ENCODE measurements at places on chromosomes 11 and 22. TPM values are rescaled to one million over a fixed set of nuclear protein-coding genes. Genes with fewer than 3 reads are reported as not detected.

DTX4 gene
- 0.06 TPM for polyA plus RNA-seq

LRRC75B gene
- polyA plus RNA-seq = 22.0 TPM

SCN3B gene
- 0.72 TPM for polyA plus RNA-seq

HIC2 gene
- 1.9 TPM for polyA plus RNA-seq

SHANK3 gene
- 26.1 TPM for polyA plus RNA-seq

CFAP68 gene
- polyA plus RNA-seq = 10.6 TPM

MS4A6A gene
- 5.0 TPM for polyA plus RNA-seq

C22orf42 gene
- polyA plus RNA-seq = not detected

ST14 gene
- polyA plus RNA-seq = 0.08 TPM

PNPLA5 gene
- polyA plus RNA-seq = not detected

CD3G gene
- polyA plus RNA-seq = not detected

POU2AF3 gene
- polyA plus RNA-seq = not detected

KRTAP5-1 gene
- polyA plus RNA-seq = not detected

AQP11 gene
- polyA plus RNA-seq = 0.72 TPM

CELSR1 gene
- 5.7 TPM for polyA plus RNA-seq

SLC22A6 gene
- polyA plus RNA-seq = not detected

POLD3 gene
- polyA plus RNA-seq = 8.9 TPM

MPPED2 gene
- polyA plus RNA-seq = not detected

OR5A2 gene
- polyA plus RNA-seq = not detected

LMO2 gene
- polyA plus RNA-seq = 60.4 TPM

OR5P2 gene
- not detected for polyA plus RNA-seq

GDPD4 gene
- polyA plus RNA-seq = not detected

ABCC8 gene
- polyA plus RNA-seq = not detected

RBMXL2 gene
- 0.25 TPM for polyA plus RNA-seq

VPS51 gene
- 196 TPM for polyA plus RNA-seq

MUC6 gene
- polyA plus RNA-seq = not detected

TMEM86A gene
- polyA plus RNA-seq = 2.1 TPM

ADAMTS8 gene
- polyA plus RNA-seq = not detected

ANGPTL5 gene
- polyA plus RNA-seq = 0.03 TPM

FLRT1 gene
- not detected for polyA plus RNA-seq

SCGB1C1 gene
- not detected for polyA plus RNA-seq

CADM1 gene
- polyA plus RNA-seq = 0.92 TPM

RAG1 gene
- polyA plus RNA-seq = 0.08 TPM

IL18 gene
- polyA plus RNA-seq = 0.73 TPM

Data from endothelial cell of umbilical vein (primary cell).